ENCODE measurements at places on chromosomes 11 and 22.

DNA sequence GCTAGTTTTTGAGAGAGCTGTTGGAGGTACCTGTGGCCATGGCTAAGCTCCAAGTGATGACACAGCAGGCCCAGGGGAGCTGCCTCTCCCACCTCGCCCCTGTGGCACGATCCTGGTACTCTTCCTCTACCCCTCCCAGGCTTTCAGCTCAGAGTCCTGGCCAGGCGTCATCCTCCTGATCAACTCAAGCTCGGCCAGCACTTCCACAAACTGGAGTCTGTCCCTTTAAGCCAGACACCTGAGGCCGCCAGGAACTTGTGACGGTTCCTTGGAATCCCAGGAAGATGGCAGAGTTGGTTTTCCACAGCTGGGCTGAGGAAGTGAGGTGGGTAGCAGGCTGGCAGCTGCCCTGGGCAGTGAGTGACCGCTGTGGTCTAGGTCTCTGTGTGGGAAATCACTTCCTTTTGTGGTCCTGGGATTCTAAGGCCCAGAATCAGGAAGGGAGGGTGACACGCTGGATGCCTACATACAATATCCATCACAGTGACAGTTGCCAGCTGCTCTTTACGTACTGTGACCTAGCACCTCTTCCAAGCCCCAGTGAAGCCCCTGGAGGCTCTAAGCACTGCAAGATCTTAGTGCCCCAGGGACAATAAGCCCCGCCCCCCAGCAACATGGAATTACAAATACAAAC is 3.2 kb upstream of the CST6 start:
- DNase-seq = no peak

GRCh38 chr11:65128182-65129145 is 5.9 kb downstream of the SYVN1 start:
- DNase-seq = no peak

- peak; percentile 84 for DNase-seq
These were observed 1.6 kb downstream of the RAC2 start for GRCh38 chr22:37242395-37242918.

DNA sequence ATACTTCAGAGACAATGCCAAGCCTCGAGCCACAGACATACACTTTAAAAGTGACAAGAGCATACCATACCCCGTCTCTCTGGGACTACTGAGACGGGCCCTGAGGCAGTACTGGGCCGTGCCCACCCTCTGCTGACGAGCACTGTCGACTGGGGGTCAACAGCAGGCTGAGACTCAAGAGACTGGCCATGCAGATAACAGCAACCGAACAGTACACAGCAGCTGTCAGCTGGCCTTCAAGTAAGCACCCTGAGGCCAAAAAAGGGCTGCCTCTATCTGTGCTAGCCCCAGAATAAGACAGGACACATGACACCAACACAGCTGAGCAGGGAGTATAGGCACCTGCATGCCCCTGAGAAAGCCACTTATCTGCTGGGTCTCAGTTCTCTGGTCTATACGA is 18.9 kb upstream of the TMEM121B start:
- DNase-seq = no peak

GRCh38 chr22:39446239-39446721 is 10.5 kb upstream of the MGAT3 start:
- peak; percentile 56 for DNase-seq

DNA sequence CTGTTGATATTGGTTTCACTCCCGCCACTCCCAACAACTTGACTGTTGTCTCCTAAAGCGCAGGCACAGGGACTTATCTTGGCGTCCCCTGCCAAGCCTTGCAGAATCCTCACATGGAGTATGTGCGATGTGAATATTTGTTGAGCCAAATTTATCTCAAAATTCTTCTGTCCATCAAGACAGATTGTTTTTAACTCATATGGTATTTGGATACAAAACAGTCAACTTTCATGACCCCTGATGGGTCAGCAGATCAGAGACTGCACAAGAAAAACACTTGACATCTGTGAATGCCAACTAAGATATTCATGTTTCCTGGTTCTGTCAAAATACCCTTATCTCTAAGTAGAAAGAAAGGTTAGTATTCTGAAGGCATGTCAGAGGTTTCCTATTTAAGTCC is 221.7 kb upstream of the BLID start:
- peak; percentile 7 for DNase-seq

- no peak for DNase-seq
These were observed 113.0 kb upstream of the SYT13 start for GRCh38 chr11:45399166-45399565.

DNA sequence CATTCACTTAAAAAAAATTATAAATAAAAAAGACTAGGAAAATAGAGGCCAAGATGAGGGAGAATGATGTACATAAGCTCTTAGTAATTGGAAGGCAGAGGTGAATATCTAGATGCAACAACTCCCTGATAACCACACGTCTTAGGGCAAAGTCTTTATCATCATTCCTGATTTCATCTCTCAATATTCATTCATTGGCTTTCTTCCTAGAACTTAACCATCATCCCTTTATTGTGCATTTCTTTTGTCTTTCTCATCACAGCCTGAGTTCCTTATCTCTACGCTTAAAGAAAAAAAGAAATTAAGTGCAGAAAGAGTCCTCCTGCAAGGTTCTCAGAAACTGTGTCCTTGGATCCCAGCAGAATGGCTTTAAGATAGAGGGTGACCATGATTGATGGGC is 23.2 kb upstream of the FLI1 start:
- no peak for DNase-seq

DNA sequence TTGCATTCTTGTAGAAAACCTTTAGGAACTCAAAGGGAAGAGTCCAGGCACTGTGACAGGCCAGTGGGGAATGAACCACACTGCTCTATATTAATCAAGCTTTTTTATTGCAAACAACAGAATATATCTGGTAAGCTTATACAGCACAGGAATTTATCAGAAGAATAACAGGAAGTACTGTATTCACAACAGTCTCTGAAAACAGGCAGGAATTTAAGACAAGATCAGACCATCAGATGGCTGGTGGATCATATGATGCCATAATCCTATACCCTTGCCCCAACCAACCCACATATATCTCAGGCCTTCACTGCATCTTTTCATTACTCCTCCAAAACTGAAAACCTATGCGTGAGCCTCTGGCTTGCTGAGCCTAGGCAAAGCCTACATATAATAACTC is 1.0 kb upstream of the HTATIP2 start:
- no peak for DNase-seq

DNA sequence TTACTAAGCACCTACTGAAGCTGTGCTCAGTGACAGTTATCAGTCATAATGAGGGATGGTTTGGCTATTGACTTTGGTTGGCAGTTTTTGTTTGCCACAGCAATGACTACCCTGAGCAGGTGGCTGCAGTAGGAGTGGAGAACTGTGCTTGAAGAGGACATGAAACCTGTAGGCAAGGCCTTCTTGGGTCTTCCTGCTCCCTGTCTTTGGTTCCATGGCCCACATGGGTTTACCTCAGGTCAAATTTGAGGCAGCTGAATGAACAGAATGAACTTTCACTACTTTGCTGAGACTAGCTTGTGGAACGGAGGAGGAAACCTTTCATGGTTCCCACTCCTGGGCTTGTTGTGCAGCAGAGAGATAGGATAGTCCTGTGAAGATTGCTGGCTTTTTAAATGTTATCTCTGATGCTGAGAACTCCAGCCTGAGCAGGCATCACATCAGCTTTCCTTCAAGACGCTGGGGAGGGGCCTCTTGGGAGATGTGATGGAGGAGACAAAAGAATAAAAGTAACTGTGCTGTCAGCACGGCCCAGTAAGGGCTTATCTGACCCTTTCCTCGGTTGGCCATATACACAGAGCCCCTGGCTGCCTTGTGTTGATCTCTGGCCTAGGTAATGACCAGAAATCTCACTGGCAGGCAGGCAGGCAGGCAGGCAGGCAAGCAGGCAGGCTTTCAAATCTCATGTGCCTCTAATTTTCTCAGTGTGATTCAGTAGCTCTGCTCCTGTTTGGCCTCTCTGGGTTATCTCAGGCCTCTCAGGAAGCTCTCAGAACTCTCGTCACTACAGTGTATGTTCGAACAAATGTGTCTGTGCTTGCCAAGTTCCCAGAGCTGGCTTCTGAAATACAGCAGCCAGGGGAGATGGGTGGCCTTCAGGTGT is 12.0 kb downstream of the STIM1 start:
- DNase-seq = no peak

DNA sequence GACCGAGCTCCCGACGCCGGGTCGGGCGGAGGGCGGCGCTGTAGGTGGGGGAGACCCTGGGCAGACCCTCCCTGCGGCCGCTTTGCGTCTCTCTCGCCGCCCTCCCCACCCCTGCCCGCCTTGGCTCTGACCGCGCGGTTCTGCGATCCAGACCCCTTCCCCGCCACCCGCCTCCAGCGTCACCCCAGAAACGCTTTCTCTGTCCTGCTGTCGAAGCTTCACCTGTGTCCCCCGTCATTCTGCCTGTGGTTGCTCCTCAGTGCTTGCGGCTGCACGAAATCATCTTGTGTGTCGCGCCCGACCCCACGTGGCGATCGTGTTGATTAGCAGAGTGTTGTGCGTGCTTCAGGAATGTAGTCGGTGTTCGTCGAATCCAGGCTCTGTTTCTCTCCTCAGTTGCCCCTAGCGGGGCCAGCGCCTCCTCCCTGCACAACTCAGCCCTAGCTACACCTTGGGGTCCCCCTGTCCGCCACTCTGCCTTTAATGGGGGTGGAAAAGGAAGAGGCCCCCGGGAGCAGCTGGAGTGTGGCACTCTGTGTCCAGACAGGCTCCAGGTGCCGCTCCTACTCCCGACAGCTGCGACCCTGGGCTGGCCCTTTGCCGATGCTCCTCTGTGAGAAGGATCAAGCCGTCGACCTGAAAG is 851 bp downstream of the PTDSS2 start:
- peak; percentile 52 for DNase-seq

DNA sequence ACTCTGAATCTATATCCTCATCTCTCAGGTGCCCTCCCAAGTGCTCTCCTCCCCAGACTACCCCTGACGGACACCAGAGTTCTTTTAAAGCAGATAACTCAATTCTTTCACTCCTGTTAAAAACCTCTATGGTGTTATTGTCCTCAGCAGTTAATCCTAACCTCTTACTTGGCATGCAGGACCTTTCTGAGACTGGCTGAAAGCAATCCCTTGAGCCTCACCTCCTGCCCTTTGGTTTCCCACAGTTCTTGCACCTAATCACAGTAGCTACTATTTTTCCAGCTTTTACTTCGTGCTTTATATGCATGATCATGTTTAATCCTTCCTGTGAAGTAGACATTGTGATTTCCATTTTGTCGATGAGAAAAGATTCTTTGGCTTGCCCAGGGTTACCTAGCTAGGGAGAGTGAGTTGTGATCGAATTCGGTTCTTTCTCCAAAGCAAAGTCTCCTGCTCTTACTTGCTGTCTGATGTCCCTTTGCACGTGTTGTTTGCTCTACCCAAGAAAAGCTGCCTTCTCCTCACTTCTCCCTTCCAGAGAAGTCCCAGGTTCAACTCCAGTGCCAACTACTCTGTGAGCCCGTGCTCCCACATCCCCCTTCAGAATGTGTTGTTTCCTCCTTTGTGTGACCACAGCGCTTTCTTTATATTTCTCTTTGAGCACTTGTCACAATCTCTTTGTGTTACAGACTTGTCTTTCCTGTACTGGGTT is 2.1 kb downstream of the UBE2L3 start:
- no peak for DNase-seq
